ENCODE measurements at places on chromosomes 5 and 9.

GRCh38 chr5:79759436-79759835 is 69.8 kb downstream of the CMYA5 start:
- no peak for DNase-seq

- DNase-seq: no peak
Measured at GRCh38 chr5:61139094-61139873, 23.0 kb downstream of the SMIM15 start.

- DNase-seq: no peak
Measured at GRCh38 chr5:162502780-162503179, 435.2 kb downstream of the GABRG2 start.

GRCh38 chr5:821504-821903 is 29.3 kb downstream of the ZDHHC11 start:
- no peak for DNase-seq

- no peak for DNase-seq
Measured at GRCh38 chr5:173733831-173734501, 117.5 kb upstream of the BOD1 start.

DNA sequence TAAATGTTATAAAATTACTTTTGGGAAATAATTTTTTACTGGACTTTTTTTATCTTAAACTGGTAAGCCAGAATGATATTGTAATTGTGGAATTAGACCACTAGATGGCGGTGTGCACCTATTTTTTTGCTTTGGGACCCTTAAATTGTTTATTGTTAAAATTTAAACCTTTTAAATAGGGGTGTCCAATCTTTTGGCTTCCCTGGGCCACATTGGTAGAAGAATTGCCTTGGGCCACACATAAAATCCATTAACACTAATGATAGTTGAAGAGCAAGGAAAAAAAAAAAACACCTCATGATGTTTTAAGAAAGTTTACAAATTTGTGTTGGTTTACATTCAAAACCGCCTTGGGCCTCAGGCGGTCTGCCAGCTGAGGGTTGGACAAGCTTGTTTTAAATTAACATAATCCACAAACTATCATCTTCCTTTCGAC is 28.4 kb upstream of the GADD45G start:
- DNase-seq: peak; percentile 53

DNA sequence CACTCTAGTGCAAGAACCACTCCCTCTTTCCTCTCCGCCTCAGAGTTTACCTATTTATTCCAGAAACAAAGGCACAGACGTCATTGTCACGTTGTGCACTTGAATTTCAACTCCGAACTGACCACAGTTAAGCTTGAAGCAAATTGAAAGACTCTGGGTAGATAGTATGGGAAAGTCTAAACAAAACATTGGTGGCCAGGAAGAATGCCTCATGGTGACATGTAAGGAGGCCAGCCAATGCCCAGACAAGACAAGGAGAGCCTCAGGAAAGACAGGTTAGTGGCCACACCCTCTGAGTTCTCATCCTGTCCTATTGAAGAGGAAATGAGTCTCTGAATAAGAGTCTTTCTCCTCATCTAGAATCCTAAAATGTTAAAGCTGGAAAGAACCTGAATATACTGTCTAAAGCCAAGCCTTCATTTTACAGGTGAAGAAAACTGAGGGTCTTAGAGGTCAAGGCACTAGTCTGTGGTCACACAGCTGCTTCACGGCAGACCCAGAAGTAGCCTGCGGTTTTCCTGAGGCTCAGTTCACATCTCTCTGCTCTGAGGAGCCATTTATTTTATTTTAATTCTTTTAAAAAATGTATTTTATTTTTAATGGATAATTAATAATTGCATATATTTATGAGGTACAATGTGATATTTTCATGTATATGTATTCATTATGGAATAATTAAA is 30.2 kb downstream of the ZFAND5 start:
- no peak for DNase-seq

- DNase-seq: no peak
Measured at GRCh38 chr5:161924270-161924669, 76.3 kb downstream of the GABRA1 start.

DNA sequence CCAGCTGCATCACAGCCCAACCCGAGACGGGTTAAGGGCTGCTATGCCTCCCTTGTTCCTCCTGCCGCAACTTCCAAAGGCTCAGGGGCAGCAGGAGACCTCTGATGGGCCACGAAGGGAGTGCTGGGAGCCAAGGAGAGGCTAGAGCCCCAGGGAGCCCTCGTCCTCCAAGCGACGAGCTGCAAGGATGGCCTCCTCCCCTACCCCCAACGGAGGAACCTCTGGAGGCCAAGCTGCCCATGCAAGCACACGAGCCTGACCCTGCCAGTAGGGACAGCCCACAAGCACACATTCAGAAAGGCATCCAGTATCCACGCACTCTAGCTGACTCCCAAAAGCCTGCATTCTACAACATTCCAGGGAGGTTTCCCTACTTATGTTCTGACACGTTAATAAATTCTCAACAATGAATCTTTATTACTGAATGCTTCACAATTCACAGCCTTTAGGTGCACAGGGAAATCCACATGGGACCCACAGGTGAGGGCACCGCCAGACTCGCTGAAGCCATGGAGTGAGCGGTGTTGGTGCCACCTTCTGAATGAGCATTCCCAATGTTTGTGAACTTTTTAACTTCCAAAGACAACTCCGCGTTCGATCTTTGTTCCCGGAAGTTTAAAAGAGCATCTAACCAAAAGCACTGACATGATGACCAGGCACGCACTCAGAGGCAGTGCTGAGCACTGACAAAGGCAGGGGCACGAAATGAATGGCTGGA is 28.7 kb downstream of the IPPK start:
- no peak for DNase-seq

DNA sequence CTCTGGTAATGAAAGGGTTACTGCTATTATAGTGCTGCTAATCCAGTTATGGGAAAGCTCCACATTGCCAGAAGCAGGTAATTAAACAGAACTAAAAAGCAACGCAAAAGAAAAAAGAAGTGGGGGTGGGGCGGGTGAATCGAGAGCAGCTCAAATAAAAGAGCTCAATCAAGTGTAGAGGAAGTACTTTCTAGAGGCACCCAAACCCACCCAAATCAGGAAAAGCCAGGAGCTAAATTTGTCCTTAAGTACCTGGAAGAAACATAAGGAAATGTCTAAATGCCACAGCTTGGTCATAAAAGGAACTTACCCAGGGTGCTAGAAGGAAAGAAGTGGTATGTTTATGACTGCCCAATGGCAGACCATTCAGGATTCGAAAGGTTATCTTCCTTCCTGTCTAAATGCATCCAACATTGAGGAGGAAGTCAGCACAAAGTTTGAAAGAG is 2.4 kb upstream of the RNF145 start:
- no peak for DNase-seq

DNA sequence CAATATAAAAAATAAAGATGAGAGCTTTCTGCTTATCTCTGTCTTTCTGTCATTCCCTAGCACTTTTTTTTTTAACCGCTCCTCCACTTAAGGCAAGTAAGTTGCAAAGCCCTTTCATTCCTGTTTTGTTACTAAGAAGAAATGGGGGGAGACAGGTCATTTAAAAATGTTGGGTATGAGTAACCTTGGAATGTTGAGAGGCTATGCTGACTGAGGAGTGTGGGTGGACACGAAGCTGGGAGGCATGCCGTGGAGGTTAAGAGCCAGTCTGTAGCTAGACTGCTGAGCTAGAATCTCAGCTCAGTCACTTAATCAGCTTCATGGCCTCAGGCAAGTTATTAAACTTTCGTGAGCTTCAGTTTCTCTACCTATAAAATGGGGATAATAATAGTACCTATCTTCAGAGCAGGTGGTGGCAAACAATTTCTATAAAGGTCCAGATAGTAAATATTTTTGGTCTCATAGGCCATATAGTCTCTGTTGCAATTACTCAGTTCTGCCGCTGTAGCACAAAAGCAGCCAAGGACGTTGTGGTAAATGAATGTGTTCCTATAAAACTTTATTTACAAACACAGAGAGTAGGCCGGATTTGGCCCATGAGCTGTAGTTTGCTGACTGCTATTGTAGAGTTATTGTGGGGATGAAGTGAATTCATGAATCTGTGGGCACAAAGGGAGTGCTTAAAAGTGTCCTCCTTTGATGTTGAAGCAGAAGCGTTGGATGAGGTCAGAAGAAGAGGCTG is 220.0 kb downstream of the GABBR2 start:
- no peak for DNase-seq

DNA sequence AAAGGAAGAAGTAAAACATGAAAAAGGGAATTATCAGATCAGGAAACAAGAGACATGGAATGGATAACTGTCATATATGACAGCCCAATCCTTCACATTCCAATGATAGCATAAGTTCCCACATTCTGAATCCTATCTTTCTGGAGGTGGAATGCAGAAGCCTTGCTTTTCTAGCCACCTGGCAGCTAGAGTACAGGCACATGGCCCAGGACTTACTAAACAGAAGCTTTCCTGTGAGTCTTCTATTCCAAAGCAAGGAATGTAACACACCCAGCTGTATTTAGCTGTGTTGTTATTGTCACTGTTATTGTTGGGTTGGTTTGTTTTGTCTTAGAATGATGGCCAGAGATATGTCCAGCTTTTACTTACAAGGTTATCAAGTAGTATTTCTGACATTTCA is 780.5 kb upstream of the ZNF608 start:
- DNase-seq: no peak

- DNase-seq: no peak
Measured at GRCh38 chr9:36866840-36867239, 167.2 kb downstream of the PAX5 start.

DNA sequence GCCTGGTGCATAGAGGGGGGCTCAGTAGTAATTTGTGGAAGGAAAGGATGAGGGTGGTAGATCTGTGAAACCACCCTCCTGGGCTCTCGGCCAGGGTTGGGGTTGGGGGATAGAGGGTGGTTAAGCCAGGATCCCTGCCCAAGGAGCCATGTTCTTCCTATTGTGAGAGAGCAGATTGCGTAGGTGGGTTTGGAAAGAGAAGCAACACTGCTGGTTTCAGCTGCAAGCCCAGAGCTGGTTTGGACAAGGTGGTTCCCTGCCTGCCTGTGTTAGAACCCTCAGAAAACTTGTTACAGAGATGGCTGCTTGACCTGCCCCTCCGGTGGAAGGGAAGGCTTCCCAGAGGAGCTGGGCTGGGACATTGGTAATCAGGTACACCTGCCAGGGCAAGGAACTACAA is 131.2 kb upstream of the HAND1 start:
- DNase-seq: no peak

GRCh38 chr5:135489466-135490244 is 37.5 kb upstream of the TIFAB start:
- DNase-seq: no peak

DNA sequence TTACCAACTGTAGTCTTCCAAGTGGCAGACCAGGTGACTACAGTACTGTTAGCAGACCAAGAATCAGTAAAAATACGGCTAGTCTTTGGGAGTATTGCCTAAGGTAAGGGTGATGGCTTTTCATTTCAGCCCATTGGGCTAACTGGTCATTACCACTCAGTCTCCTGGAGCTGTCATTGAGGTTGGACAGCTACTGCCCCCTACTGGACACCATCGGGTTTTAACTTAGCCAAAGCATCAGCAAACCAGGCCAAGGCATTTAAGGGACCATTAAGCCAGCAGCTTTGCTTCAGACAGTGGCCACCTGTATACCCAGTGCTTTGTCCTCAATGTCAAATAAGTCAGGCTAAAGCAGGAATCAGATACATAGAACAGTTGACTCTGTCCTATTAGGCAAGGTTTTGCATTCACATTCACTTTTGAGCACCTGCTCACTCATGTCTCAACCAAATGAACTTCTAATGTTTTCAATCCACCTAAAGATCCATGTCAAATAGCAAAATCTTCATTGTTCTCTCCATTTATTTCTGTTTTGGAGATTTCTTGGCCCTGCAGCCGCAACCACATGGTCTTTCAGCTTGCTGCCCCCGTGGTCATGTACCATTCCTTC is 117.2 kb downstream of the INVS start:
- DNase-seq: peak; percentile 69

DNA sequence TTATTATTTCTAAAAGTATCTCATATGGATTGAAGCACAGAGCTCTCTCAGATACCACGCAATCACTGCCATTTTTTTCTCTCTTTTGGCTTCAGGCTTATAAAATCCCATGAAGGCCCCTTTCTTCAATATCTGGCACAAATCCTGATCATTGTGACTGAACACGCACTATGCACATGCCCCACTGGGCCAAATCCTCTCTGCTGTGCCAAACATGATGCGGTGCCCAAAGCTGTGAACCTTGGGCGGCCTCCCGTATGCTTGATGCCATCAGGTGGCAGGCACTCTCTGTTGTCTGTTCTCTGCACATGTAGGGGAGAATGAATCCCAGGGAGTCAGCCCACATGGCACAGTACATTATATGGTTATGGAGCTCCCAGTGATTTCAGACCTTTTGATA is 375.0 kb upstream of the RGMB start:
- no peak for DNase-seq

- DNase-seq: no peak
Measured at GRCh38 chr9:90629991-90630390, 12.6 kb downstream of the DIRAS2 start.

DNA sequence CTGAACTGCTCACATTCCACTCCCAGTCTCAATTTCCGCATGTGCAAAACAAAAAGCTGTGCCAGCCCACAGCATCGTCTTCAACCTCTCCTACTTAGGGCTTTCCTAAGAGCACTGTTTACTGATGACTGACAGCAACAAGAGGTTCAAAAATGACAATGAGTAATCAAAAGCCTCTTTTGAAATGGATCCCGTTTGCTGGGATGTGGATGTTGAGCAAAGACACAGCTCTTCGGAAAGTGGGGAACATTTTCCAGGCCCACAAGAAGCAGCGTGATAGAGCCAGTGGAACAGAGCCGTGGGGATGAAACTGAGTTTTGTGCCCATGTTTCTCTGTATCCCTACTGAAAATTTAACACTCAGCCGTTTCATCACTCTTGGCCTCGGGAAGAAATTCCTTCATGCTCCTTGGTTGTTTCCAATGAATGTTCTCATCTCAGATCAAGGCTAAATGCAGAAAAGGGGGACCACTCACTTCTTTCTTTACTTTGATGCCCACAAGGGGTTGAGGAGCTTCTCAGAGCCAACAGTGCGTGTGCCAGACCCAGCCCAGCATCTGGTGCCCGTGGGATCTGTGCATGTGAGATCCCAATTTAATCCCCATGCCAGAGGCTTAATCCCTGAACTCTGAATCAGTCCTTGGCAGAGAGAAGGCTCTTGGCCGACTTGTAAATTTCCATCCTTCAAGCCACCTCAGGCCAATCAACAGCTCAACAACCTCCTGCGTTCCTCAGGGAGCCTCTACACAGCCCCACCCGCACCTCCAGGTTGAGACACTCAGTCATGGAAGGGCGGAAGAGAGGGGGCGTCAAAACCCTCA is 230.2 kb upstream of the DAPK1 start:
- no peak for DNase-seq

GRCh38 chr9:135504262-135505243 is 4.1 kb downstream of the MRPS2 start:
- DNase-seq: peak; percentile 54

DNA sequence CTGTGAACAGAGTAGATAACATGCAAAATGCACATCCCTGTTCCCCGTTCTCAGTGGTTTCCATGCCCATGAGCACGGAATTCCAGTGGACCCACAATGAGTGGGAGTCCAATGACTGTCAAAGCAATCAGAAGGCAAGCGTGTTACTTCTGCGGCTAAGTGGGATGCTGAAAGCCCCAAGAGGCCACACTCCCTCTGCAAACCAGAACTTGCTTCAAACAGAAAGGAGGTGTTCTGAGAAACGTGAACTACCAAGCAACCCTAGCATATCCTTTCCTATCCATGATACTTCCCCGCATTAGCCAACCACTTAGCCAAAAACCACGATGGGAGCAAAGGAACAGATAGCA is 21.7 kb upstream of the MVB12B start:
- no peak for DNase-seq

GRCh38 chr5:54793468-54794134 is 191.8 kb downstream of the ESM1 start:
- no peak for DNase-seq

Measured in CD4-positive, alpha-beta T cell treated with Interleukin-21 for 1 hour (primary cell).